ENCODE measurements at places on chromosomes 12 and 14. TPM values are rescaled to one million over a fixed set of nuclear protein-coding genes. Genes with fewer than 3 reads are reported as not detected.

The IPO8 gene
- 28.3 TPM for total RNA-seq

The CIDEB gene
- total RNA-seq, result 3.2 TPM

The ANKRD33 gene
- 0.32 TPM for total RNA-seq

The SMCO2 gene
- total RNA-seq, result not detected

The TMEM233 gene
- 1.2 TPM for total RNA-seq

The SCN8A gene
- 40.0 TPM for total RNA-seq

The KRT84 gene
- total RNA-seq, result not detected

The COPZ1 gene
- 232 TPM for total RNA-seq

The TUNAR gene
- not detected for total RNA-seq
